NCI-H1436 treated with DMSO at 0.1 percent for 48 hours (cell line): ENCODE measurements at places on chromosomes 13 and 19.

DNA sequence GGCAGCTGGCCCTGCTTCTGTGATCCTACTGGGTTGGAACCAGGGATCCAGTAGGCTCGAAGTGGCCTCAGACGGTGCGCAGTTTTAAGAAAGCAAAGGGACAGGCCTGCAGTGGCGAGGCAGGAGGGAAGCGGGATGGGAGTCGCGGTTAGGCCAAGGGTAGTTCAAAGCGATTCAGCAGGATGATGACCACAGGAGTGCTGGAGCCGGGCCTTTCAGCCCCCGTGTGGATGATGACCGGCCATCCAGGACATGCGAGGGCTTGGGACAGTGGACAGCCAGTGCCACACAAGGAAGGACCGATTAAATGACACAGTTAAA is 854 bp downstream of the RNASEH2B start:
- DNase-seq: no peak

GRCh38 chr19:8120636-8121480 is 28.5 kb downstream of the FBN3 start:
- DNase-seq: no peak

DNA sequence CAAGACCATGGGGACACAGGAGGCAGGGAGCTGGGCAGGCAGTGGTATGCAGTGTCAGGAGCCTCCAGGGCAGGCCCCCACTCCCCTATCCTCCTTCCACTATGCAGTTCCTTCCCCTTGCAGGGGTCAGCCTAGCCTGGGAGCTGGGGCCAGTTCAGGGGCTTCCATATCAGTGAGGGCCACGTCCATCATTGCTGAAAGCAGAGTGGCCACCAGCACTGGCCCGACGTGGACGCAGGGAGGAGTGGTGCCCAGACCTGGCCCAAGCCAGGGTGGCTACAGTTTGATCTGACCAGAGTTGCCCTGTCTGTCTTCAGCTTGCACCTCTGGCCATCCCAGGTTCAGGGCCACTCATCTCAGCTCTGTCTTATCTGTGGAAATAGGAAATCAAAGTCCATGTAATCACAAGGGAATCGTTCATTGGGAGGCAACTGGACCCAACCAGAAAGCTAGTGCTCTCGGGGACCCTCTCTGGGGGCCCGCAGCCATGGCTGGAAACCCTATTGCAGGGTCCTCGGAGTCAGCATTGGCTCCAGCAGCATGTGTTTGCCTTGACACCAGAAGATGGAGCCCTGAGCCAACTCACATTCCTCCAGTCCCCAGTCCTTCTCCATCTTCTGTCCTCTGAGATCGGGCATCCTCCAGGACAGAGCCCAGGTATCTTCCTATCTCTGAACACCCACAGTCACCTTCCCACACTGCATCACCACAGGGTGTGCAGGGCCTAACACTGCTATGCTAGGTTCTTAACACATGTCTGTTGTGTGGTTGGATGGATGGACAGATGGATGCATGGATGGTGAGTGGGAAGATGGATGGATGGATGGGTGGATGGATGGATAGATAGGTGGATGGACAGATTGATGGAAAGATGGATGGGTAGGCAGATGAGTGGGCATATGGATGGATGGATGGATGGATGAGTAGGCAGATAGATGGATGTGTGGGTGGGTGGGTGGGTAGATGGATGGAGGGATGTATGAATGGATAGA is 75.7 kb upstream of the KCTD15 start:
- no peak for DNase-seq

GRCh38 chr13:98576200-98576945 is 534 bp downstream of the STK24 start:
- no peak for DNase-seq

DNA sequence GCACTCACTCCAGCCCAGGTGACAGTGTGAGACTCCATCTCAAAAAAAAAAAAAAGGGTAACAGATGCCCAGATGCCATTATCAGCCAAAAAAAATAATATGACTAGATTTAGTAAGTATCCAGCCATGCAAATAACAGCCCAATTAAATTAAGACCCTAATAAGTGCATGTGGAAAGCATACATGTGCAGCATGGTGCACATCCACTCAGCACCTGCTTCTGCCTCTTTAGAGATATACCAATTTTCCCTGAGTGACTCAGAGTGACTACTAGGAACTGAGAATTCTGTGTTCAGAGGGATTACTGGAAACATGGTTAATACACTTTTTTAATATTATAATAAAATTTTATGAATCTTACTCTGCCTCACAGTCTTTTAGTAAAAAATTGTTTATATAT is 29.8 kb upstream of the ZNF675 start:
- no peak for DNase-seq

DNA sequence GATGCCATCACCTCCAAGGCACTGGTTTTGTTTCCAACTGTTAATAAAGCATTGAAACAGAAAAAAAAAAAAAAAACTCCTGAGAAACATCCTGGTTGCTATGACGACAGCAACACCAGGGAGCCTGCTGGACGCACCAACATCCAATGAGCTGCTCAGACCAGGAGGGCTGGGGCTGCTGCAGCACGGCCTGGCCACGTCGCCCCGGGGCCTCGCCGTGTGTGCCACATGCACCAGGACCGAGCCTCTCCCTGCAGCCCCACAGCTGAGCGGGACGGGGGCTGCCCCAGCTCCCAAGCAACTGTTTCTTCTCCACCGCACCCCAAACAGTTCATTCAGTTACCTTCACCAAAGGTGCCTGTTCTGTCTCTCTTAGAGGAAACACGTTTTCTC is 54.5 kb downstream of the RASA3 start:
- no peak for DNase-seq

GRCh38 chr13:70580825-70581224 is 472.6 kb upstream of the KLHL1 start:
- DNase-seq: no peak

DNA sequence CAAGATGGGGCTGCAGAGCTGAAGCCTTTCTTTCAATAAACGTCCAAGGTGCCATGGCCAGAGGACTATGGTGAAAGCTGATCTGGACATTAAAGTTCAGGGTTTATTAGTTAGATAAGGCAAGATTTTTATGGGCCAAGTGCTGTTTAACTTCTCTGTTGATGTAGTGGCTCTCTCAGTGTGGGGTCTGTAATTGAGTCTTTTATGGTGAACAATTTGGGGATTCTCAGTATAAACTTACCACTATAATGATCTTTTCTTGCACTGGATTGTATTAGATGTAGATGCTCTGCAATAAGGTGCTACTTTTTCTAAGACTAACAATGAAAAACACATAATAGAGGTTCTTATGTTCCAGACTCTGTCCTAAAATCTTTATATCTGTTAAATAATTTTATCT is 190.1 kb upstream of the KLF12 start:
- DNase-seq: no peak

- no peak for DNase-seq
Observed at GRCh38 chr13:32173881-32174280, 141.3 kb downstream of the ZAR1L start.

DNA sequence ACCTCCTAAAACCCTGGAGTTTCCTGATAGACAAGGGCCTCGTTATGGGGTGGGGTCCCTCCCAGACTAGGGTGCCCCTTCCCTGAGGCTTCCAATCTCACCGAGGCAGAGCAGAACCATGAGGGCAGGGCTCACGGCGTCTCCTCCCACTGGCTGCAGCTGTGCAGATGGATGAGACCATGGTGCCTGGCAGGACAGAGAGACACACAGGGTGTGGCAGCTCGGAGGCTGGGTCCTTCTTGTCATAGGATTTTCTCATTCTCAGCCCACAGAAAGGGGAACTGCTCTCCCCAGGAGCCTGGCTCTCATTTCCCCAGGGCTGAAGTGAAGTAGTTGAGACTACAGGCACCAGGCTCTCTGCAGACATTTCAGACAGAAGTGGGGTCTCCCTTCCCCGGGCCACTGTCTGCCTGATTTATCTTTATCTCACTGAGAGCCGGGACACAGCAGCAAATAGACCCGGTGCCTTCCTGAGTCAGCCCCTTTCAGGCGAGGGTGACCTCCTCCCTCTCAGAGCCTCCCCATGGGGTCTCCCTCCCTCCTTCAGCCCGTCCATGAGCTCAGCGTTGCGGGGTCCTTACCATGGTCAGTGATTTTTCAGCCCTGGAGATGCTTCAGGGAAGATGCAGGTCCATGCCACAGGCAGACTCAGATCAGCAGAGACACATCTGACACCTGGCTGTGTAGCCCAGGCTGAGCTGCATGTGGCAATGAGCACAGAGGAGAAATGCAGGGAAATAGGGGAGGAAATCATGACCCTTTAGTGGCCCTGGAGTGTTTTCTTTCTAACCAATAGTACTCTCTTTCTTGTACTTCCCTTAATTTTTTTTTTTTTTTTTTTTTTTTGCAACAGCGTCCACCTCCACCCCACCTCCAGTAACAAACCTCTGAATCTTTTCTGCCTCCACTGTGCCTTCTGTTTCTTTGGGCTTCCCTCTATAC is at the start of gene LILRA5:
Gene LILRA5 (minus strand): TSS at position 731 of the 942 bp plus-strand sequence. CDS start 147 bp downstream, at position 584.
- no peak for DNase-seq

- no peak for DNase-seq
Observed at GRCh38 chr13:25764378-25764777, 287.4 kb downstream of the SHISA2 start.

GRCh38 chr19:18865973-18866799 is 29.8 kb downstream of the CERS1 start:
- DNase-seq: no peak

DNA sequence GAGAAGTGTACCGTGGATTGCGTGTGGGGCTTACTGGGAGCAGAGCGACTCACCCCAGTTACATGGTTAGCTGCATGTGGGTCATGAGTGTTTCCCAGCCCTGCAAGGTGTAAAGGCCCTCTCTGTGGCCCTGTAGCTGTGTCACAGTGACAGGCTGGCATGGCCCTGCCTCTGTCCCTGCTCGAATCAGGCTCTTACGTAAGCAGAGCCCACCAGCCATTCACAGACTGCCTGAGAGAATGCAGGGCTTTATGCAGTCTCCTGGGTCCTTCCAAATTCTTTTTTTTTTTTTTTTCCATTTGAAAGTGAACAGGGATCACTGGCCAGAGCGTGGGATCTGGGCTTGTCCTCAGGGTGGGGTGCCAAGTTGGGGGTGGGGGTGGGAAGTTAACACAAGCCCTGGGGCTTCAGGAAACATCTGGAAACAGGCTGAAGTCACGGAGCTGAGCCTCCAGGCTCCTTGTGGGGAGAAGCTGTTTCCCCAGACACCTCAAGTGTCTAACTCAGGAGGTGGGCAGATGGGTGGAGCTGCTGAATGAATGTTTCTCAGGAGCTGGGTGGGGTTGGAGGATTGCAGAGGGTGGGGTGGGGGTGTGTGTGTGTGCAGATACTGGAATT is 13.4 kb downstream of the TECR start:
- no peak for DNase-seq

- DNase-seq: no peak
Observed at GRCh38 chr19:38834104-38834490, 2.5 kb upstream of the ECH1 start.

DNA sequence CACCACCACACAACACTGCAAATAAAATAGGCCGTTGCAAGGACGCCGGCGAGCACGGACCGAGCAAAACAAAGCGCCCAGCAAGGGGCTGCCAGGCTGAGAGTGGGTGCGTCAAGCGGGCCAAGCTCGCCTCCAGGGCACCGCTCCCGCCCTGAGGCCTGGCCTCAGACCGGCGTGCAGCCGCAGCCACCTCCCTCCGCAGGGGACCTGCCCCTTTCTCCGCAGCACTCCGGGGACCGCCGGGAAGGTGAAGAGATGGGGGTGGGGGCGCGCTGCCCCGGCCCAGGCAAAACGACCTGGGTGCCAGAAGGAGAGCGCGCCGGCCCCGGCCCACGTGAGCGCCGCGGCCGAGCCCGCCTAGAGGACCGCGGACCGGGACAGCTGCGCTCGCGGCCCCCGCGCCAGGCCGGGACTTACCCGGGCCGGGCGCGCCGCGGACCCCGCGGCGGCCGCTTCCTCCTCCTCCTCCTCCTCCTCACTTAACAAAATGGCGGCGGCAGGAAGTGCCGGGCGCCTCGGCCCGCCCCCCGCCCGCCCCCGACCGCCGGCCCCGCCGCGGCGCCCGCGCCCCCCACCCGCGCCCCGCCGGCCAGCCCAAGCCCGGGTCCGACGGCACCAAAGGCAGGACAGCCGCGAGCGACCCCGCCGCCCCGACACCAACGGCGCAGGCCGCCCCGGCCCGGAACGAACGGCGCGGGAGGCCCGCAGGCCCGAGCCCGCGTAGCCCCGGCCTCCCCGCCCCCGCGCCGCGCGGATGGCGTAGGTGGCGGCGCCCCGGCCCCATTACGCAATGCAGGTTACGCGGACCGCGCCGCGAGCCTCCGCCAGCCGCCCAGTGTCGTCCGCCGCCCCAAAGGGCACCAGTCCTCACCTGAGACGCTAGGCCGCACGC is 674 bp downstream of the BRD4 start:
- no peak for DNase-seq

DNA sequence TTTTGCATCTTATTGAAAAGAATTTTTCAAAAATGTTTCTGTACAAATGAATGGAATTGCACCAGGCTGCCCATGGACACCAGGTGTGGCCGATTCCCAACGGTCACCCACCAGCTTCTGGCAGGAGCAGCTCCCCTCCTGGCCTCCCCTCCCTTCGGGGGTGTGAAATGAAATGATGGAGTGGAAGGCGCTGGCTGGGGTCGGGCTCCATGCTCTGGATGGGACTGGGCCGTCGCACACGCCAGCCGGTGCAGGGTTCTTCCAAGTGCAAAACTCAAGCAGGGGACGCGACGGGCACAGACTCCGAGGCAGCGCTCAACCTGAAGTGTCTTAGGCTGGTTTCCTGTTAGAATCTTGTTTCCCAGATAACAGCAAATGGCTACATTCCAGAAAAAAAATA is 21.9 kb downstream of the C19orf44 start:
- no peak for DNase-seq

DNA sequence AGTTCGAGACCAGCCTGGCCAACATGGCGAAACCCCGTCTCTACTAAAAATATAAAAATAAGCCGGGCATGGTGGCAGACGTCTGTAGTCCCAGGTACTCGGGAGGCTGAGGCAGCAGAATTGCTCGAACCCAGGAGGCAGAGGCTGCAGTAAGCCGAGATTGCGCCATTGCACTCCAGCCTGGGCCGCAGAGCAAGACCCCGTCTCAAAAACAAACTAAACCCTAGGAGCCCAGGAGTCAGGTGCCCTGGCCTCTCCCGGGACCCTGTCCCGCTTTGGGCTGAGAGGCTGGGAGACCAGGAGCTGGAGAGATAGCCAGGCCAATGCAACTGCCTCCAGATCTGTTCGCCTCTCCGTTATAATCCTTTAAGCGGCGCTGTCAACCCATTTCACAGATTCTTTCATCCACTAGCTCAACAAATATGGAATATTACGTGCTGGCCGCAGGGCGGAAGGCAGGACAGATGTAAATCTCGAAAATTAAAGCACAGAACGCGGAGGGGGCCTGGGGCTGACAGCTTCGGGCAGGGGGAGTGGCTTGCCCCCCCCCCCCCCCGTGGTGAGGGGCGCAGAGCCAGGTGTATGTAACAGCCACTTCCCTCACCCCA is 5.3 kb upstream of the MYBPC2 start:
- no peak for DNase-seq

DNA sequence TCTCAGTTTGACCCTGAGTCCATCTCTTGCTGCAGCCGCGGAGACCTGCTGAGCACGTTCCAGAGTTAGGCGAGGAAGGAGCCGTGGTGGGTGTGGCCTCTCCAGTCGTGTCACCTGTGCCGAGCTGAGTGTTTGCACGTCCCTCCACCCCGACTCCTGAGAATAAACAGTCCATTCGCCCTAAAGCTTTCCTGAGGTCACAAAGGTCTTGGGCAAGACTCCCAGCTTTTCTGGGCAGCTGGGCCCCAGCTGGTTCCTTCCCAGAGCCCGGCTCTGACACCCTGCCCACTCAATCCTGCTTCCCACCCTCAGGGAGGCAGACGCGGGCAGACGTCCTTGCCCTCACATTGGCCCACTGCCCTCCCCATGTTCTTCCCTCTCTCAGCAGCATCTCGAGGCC is 142.2 kb downstream of the KCTD15 start:
- DNase-seq: no peak
